Activated CD4-positive, alpha-beta T cell treated with anti-CD3 and anti-CD28 coated beads for 4 hours (primary cell): ENCODE measurements at places on chromosomes 2 and 18.

- DNase-seq, result no peak
Measured at GRCh38 chr2:73075477-73076373, 4.2 kb upstream of the SFXN5 start.

- no peak for DNase-seq
Measured at GRCh38 chr2:30185178-30185577, 38.4 kb downstream of the YPEL5 start.

DNA sequence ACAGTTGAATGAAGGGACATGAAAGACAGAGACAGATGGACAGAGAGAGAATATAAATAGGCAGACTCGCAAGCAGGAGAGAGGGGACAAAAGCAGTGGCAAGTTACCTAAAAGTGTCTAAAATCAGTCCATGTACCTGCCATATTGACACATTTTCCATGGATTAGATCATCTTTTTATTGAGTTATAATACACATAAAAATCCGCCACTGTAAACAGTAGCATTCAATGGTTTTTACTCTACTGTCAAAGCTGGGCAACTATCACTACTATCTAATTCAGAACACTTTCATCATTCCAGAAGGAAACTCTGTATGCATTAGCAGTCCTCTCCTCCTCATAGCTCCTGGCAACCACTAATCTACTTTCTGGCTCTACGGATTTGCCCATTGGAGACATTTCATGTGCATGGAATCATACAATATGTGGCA lies 10.1 kb downstream of the CFAP210 start:
- no peak for DNase-seq

DNA sequence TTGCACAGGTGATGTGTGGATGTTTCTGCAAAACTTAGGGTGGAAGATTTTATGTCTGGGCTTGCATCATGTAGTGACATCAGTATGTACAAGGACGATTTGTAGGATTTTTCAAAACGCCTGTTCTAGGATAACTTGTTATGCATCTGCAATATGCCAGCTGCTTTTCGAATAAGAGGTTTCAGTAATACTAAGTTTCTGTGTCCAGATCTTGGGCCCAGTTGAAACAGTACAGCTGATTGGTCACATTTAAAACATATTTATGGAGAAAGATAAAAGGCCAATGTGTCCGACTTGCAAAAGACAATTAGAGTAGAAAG lies 1.2 kb downstream of the PTPN4 start:
- no peak for DNase-seq

- no peak for DNase-seq
Measured at GRCh38 chr18:60266558-60266957, 106.0 kb downstream of the MC4R start.

GRCh38 chr18:34710458-34710914 lies 388 bp downstream of the DTNA start:
- no peak for DNase-seq

GRCh38 chr2:74010087-74010541 lies 25.4 kb downstream of the TET3 start:
- no peak for DNase-seq

GRCh38 chr2:166361351-166362153 lies 14.2 kb downstream of the SCN9A start:
- DNase-seq, result no peak

DNA sequence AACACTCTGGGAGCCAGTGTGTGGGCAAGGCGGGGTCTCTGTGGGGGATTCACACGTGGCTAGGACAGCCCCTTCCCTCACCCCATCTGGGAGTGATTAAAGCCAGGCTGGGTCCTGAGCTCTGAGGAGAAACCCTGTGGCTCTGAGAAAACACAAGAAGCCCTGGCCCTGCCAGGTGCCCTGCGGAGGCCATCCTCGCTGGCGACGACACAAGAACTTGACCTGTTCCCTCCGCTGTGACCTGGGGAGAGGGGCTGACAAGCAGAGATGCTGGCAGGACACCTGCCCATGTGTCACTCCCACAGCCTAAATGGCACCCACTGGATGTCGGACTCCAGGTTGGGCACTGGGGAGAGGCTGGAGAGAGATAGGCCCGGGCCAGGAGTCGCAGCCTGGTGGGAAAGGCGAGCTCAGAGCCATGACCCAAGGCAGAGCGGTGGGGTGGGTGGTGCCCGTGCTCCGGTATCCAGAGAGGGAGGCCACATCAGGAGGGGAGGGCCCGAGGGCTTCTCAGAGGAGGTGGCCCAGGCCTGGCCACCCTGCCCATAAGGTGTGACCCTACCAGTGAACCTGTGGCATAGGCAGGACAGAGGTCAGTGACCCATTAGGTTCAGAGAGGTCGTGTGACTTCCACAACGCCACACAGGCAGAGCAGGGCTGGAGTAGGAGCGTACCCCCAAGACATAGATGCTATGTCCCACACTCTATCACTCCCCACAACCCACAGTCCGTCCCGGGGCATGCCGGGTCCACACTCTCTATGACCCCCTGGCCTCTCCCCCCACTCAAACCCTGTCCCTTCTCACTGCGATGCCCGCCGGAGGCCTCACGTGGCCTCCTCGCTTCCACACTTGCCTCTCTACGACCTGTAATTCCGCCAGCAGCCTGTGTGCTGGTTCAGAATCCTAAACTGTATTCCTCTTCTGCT lies 59.4 kb upstream of the HPCAL1 start:
- DNase-seq, result no peak

- DNase-seq, result no peak
Measured at GRCh38 chr2:100482741-100483140, 12.5 kb downstream of the NMS start.

GRCh38 chr2:12167525-12168317 lies 421.3 kb downstream of the LPIN1 start:
- DNase-seq, result no peak

GRCh38 chr2:39069890-39070465 lies 50.9 kb downstream of the SOS1 start:
- no peak for DNase-seq

GRCh38 chr18:27312153-27312552 lies 127.0 kb upstream of the CHST9 start:
- no peak for DNase-seq

GRCh38 chr2:20410556-20411277 lies 36.2 kb upstream of the RHOB start:
- no peak for DNase-seq
